ENCODE measurements at places on chromosomes 7 and 10. TPM values are rescaled to one million over a fixed set of nuclear protein-coding genes. Genes with fewer than 3 reads are reported as not detected.
A peak's percentile ranks its signal among the peaks of the same experiment; 100 is the strongest.

The PLEKHA1 gene
- total RNA-seq: 44.0 TPM

The ZNF853 gene
- total RNA-seq: 13.7 TPM

The SH2B2 gene
- total RNA-seq: 11.5 TPM

The VGF gene
- 1.8 TPM for total RNA-seq

The LIPF gene
- total RNA-seq: not detected

The STRIP2 gene
- total RNA-seq: 6.5 TPM

DNA sequence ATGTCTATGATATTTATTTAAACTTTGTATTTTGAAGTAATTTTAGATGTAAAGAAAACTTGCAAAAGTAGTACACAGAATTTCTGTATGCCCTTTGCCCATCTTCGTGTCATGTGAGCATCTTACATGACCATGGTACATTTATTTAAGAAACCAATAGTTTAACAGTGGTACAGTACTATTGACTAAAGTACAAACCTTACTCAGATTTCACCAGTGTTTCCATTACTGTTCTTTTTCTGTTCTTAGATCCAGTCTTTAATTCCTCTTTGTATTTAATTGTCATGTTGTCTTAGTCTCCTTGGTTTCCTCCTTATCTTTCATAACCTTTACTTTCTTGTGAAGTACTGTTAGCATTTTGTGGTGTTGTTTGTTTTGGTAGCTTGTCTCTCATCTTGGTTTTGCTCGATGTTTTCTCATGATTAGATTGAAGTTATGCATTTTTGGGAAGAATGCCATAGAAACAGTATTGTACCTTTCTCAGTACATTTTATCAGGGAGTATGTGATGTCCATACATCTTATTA is 24.1 kb downstream of the TAX1BP1 start:
- no peak for DNase-seq

GRCh38 chr7:34389332-34390078 is 268.5 kb upstream of the NPSR1 start:
- no peak for DNase-seq

DNA sequence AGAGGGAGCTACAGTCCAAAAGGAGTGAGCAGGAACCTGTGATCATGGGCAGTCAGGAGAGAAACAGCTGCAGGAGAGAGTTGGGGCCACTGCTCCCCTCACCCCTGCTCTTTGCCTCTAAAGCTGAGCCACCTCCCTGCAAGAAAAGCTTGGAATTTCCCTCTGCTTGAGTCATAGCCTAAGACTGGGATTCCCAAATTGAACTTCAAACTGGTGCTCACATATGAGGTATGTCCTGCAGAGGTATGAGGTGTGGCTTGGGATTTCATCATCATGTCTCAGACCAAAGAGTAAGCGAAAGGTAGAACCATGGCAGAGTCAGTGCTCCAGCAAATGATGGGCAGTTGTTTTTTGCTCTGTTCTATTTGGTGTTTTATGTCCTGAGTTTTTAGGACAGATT is 237.1 kb upstream of the NRP1 start:
- DNase-seq: no peak

DNA sequence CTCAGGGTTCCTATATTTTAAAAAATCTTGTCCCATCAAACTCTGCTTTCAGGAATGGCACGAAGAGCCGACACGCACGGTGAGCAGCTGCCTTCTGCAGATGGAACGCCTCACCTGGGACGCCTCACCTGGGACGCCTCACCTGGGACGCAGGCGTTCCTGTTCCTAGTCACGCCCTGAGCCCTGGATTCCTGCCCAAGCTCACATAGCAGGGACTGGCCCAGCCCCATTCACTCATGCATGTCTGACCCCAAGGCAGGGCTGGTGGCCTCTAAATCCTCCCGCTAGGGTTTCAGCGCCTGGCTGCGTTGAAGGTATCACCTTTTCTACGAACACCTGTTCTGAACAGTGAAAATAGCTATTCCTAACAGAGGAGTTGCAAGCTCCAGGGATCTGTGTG is 49.8 kb downstream of the CARD11 start:
- DNase-seq: no peak

DNA sequence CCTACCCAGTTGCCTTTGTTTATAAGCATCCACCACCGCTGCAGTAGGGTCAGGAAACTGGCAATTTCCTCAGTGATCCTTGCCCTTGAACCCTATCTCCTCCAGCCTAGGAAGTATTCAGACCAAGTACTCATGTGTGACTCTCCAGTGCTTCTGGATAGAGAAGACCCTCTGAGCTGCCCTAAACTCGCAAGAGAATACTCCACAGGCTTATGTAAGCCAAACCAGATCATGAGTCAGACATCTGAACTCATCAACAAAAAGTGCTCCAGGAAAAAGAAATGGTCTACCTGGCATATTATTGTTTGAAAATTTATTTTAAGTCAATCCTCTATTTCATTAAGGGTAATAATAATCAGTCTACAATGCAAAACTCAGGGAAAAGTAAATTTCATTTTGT is 101.3 kb downstream of the KAT6B start:
- DNase-seq: no peak

- no peak for DNase-seq
These were observed 209.1 kb upstream of the PODXL start for GRCh38 chr7:131765575-131765974.

GRCh38 chr7:135370656-135371055 is 137.0 kb downstream of the STRA8 start:
- no peak for DNase-seq

- DNase-seq: no peak
These were observed 52.1 kb upstream of the TMEM72 start for GRCh38 chr10:44858988-44859387.

GRCh38 chr7:117393781-117394180 is 33.5 kb downstream of the ASZ1 start:
- DNase-seq: no peak

- DNase-seq: peak; percentile 81
These were observed 62.3 kb upstream of the LBX1 start for GRCh38 chr10:101291331-101292193.

- DNase-seq: no peak
These were observed 158.6 kb upstream of the GDF10 start for GRCh38 chr10:47141349-47141748.

GRCh38 chr10:128539510-128540127 is 413.4 kb upstream of the MKI67 start:
- no peak for DNase-seq

DNA sequence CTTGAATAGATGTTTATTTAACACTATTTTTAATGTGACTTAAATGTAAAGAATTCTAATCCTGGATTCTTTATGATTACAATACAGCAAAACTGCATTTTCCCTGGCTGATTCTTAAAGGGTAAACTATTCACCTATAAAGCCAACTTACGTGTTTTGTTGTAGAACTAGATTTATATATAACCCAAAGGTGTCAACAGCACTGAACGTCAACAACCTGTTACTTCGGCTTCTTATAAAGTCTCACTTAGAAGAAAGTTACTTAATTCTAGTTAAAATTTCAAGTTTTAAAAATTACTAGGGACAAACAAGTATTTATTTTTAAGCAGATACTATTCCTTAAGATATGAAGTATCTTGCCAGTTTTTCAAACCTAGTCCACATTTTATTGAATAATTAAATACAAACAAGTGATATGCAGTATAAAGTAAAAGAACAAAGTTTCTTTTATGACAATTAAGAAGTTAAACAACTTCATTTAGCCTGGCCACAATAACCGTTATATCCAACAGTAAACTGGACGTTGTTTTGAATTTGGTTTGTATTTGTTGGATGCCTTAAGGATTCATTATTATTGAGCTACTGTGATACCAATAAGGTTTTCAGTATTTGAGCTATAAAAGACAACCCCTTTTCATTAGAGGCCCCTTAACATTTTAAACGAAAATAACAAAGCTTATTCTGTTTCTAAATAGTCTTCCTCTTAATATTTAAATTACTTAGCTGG is 83.1 kb downstream of the SNX10 start:
- no peak for DNase-seq

GRCh38 chr7:141436139-141436538 is 115.1 kb upstream of the AGK start:
- no peak for DNase-seq

- no peak for DNase-seq
These were observed 35.3 kb upstream of the IFRD1 start for GRCh38 chr7:112414855-112415490.
